ENCODE measurements at places on chromosomes 4 and X.
A peak's percentile ranks its signal among the peaks of the same experiment; 100 is the strongest.

GRCh38 chr4:151043803-151044515 is 28.9 kb upstream of the LRBA start:
- no peak for DNase-seq

DNA sequence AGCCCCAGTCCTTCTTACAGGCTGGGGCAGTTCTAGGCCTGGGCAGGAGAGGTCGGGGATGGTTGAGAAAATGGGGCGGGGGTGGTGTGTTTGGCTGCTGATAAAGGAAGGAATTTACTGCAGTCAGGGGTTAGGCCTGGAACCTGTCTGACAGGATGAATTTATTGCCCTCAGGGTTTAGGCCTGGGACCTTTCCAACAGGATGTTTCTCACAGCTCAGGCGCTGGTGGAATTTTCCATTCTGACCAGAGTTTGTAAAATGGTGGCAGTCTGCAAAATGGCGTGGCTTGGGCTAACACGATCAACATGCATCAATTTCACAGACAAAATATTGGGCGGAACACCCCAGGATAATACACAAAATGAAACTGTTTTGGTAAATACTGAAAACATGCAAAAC is 83.5 kb upstream of the SPIN4 start:
- DNase-seq = no peak

GRCh38 chrX:65009459-65009858 is 33.2 kb upstream of the ZC4H2 start:
- no peak for DNase-seq

GRCh38 chr4:158005021-158005420 is 167.8 kb downstream of the GASK1B start:
- no peak for DNase-seq

- no peak for DNase-seq
These were observed 20.5 kb upstream of the CD40LG start for GRCh38 chrX:136627409-136627808.

DNA sequence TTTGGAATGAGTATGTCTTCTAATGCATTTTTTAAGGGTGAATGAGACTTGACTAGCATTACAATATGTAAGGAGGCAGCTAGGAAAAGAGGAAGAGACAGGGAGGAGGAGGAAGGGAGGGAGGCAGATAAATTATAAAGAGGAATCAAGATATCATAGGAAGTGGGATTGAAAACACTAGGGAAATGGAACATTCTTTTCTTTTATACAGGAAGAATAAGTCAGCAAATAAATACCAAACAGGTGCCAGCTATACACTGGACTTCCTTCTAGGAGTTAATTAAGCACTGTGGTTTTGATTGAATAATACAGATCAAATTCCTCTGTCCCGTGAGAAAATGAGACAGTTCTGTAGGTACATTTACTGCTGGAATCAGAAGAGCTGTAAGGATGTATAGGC is 78.6 kb downstream of the PACRGL start:
- no peak for DNase-seq

DNA sequence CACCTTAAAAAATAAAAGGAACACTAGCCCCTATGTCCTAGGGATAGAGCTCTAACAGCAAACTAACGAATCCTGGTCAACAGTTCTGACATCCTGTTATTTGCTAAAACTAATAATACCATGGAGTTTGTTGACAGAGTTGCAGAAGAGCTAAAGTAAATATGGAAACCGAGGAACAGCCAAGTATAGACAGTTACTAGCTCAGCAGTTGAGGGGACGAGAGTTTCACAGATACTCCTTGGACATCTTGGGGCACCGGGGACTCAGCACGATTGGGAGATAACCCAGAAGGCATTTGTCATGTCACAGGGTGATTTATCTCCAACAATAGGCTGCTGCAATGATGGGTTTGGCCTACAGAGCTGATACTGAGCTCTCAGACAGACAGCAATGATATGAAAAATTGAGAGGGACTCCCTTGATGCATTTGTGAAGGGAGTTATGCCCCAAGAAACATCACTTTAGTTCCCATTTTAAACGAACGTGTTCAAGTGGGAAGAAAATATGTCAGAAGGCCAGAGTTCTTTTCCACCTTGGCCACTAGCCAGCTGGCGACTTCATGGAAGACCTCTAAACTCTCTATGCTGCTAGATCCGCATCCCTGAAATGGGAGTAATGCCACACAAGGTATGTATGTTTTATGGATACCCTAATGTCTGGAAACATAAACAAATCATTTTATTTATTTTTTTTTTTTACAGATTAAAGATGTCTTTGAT is 48.6 kb downstream of the TSC22D3 start:
- DNase-seq = no peak

- DNase-seq = no peak
These were observed 80.8 kb upstream of the IQCM start for GRCh38 chr4:149896432-149896831.

DNA sequence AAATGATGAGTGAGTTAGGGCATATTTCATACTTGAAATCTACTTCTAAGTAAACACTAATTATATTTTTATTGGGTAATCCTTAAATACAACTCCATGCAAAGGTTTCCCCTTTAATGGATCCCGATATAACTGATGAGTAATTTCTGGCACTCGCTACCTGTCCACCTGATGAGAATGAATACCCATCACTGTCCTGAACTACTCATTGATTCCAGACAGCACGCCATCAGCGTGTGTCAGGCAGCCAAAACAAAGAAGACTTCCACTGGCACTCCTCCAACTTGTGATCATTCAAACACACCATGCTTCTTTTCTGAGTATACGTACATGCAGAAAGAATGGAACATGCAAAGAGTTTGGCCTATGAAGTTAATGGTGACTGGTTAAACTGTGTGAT is 69.4 kb downstream of the HCCS start:
- no peak for DNase-seq

- no peak for DNase-seq
These were observed 256.8 kb downstream of the TRIML1 start for GRCh38 chr4:188396037-188396436.

DNA sequence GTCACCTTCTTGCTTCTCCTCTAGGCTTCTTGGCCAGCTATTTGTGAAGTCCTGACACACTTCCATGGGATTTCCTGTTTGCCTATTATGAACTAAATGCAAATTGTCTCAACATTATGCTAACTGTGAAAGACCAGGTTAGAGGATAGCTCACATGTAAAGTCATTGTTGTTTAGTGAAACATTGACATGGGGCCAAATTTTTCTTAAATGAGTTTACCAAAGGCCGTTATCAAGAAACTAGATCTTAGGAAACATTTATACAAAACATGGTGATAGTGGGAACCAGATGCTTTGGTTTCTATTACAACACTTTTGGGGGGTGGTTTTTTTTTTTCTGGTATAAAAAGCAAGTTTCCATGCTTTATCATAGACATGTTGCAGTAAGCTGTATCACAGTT is 466.8 kb upstream of the FAM241A start:
- DNase-seq = no peak

DNA sequence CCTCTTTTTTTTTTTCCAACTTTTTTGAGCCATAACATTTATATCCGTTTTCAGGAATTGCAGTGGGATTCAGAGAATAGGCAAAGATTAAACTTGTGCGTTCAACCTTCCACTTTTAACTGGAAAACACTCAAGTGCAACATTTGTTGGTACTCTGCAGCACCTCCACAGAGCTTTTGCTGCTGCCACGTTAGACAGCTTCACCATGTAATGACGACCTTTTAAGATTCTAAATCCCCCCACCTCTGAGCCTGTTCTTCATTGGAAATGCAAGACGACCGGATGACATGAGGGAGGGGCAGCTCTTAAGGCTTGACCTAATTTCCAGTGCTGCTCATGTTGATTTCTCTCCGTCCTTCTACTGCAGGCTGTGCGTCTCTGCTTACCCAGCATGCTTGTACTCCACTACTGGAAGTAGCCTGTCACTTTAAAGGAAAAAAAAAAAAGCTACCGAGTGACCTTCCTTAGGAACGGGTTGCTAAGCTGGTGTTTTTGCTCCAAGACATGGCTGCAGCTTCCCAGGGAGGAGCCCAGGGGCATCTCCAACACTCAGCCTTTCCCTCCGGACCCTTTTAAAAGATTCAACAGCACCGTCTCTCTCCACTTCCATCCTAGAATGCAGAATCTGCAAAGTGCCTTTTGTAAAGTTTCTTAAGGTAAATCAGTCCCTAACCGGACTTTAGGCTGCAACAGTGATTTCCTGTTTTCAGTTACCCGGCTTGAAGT is at the start of gene CC2D2A:
TSS of gene CC2D2A (plus strand) at position 481 of the 726 bp plus-strand sequence. CDS start 6,051 bp downstream, outside the sequence.
- DNase-seq = no peak

DNA sequence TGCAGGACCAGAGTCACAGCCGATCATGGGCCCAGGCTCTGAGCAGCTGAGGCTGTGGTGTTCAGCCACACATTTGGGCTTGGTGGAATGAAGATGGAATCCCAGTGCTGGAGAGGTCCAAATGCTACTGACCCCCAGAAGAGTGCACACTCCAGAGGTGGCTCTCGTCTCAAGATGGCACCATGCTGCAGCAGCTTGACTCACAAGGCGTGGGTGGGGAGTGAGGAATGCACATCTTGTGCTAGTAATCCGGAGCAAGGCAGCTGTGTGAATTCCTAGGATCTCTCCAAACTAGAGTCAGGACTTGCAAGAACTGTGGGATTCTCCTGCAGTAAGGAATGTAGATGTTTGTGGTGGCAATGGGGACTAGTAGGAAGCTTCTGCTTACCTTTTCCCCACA is 28.7 kb downstream of the RAB28 start:
- no peak for DNase-seq

- no peak for DNase-seq
These were observed 109.7 kb upstream of the TET2 start for GRCh38 chr4:105036991-105037390.

DNA sequence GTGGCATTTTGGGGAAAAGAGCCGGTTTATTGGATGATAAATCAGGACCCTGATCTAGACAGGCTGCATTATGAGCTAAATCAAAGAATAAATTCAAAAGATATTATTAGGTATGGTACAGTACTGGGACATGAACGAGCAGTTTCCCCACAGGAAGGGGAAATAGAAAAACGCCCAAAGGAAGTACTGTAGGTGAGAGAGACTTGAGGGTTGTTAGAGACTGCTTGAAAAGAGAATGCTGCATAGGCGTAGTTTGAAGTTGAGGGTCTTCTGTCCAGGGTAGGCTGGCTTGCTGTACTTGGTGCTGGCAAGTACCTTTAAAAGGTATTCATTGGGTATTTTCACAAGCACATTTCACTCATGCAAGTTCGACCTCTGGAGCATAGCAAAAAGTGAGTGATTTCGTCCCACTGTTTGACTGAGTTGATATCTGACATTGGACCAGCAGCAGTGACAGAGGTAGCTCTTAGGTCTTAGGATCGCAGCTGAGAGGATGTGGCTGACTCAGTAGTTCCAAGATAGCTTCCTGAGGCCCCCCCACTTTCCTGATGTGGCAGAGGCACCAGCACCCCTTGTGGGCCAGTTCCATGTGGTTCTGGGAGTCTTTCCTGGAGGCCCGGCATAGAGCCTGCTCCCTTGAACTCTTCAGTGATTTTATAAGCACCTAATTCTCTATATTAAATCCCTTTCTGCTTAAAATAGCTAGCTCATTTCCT is 64.3 kb downstream of the TMEM131L start:
- no peak for DNase-seq

DNA sequence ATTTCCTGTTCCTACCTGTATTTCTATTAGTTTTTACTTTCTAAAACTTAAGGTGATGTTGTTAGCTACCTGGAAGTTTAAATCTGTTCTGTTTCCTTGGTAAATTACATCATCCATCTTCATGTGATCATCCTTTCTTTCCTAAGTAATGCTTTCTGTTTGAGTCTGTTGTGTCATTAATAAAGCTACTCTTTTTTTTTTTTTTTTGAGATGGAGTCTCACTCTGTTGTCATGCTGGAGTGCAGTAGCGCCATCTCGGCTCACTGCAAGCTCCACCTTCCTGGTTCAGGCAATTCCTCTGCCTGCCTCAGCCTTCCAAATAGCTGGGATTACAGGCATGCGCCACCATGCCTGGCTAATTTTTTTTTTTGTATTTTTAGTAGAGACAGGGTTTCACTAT is 73.3 kb downstream of the FIP1L1 start:
- DNase-seq = no peak

- DNase-seq = no peak
These were observed 141.1 kb upstream of the KIT start for GRCh38 chr4:54516556-54517215.

DNA sequence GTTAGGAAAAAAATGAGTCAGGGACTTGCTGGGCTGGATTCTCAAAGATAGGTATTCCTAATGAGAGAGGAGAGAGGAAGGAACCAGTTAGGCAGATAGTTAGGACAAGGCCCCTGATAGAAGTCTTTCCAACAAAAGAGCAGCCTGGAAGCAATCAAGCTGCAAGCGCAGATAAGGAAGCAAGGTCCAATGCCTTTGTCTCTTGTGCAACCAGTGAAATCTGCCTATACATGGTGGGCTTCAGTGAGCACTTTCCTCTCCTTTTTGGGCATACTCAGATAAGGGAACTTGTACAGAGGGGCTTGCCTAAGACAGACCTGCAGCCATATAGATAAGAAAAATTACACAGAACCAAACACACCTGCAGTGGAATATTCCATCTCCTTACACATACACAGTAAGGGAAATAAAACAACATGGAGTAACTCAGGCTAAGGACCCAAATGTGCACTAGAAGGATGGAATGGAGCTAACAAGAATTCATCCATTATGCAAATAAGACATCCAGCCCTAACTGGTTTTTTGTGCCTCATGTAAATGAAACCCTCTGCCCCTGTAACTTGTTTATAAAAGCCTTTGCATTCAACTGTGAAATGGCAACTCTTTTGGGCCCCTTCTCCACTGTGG is 68.8 kb downstream of the PCDH18 start:
- no peak for DNase-seq

- no peak for DNase-seq
These were observed 781.2 kb upstream of the DIAPH2 start for GRCh38 chrX:95903490-95903889.

GRCh38 chr4:168511780-168512489 is 15.1 kb downstream of the PALLD start:
- peak; percentile 30 for DNase-seq

DNA sequence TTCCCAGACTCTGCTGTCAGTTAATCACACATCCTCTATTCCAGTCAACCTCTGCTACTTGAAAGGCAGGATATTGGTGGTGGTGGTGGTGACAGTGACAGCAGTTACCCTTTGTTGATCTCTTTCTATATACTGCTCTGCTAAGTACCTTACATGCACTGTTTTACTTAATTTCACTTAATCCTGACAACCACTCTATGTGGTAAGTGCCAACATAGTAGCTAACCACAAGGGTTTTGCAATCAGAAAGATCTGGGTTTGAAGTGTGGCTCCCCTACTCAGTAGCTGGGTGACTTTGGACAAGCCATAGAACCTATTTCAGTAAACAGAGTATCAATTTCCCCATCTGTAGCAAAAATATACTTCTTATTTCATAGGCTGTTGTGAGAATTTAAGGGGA is 24.2 kb upstream of the F9 start:
- DNase-seq = no peak

DNA sequence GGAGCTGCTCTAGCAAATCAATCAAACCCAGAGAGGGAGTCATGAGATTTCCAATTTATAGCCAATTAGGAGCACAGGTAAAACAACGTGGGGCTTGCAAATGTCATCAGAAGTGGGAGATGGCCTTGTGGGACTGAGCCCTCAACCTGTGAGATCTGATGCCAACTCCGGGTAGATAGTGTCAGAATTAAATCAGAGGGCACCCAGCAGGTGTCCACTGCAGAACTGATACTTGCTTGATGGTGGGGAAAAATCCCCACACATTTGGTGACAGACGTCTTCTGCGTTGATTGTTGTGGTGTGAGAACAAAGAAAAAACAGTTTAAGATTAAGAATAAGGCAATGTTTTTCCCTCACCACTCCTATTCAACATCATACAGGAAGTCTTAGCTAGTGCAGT is 1402.8 kb downstream of the RAPGEF2 start:
- no peak for DNase-seq

All from stimulated activated CD8-positive, alpha-beta memory T cell treated with anti-CD3 and anti-CD28 coated beads, Interleukin-4, amount 100 ng/mL, for 1 hour (primary cell).